Thyroid gland (tissue), 4 donors: ENCODE measurements at places on chromosomes 6 and 20.

DNA sequence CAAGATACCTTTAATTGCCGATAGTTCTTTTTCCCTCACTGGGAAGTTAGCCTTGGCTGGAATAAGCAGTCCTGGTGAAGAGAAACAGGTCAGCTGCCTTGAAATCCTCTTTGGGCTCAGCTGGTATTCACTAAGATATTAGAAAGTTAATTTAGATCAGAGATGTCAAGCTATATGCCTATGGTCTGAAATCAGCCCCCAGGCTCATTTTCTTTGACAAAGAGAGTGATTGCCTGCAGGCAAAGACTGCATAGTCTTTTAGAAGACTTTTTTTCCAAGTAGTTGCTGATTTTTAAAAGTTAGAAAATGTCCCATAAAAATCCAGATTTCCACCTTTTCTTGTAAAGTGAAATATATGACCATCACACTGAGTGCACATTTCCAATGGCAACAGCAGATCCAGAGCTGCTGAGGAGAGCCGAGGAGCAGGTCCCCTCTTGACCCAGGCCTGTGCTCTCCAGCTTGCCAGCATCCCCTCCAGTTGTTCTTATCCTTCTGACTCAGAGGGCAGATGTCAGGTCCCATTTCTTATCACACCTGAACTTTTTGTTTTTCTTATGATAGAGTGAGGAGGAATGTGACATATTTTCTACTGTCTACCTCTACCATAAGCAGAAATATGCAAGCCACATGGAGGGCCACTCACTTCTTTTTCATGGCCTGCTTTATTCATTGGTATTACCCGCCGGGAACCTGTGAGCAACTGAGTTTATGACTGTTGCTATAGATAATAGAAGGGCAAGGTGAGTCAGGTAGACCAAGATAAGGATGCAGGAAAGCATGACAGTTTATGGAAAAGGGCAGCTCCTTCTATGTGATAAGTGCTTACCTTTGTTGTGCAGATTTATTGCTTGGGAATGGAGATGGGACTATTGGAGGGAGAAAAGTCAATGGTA is 17.6 kb upstream of the L3MBTL3 start:
- no peak overlapping the region for H3K4me3 ChIP-seq
- no peak overlapping the region for H3K27ac ChIP-seq
- no peaks in the 10 kb centered on the region for H3K4me1 ChIP-seq
- H3K27me3 ChIP-seq, result no peaks in the 10 kb centered on the region

- H3K4me1 ChIP-seq, result peaks cover 39% of the 10 kb centered on the region
- peak overlapping the region; percentile 98 for H3K27ac ChIP-seq
- H3K27me3 ChIP-seq, result no peaks in the 10 kb centered on the region
- H3K4me3 ChIP-seq, result peak overlapping the region; percentile 77
- peak; percentile 68 for DNase-seq
Measured at GRCh38 chr20:10672624-10673127, 1.1 kb downstream of the JAG1 start.

DNA sequence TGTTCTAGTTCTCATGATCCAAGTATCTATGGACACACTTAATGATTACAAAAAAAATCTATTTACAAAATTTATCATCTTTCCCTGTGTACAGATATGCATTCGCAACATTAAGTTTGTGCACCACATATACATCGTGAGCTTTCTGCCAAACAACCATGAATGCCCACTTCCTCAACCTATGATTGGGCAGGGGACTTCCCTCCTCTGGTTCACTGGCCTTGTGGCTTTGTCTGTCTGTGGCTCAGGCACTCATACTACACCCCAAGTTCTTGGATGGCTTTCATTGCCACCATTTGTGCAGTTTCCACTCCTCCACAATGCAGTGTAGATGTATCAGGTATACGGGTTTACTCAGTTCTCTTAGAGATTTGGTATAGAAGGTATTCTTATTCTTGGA is 74.9 kb downstream of the HS3ST5 start:
- no peak overlapping the region for H3K27ac ChIP-seq
- H3K4me3 ChIP-seq, result no peak overlapping the region
- H3K27me3 ChIP-seq, result no peaks in the 10 kb centered on the region
- DNase-seq, result no peak
- H3K4me1 ChIP-seq, result no peaks in the 10 kb centered on the region

DNA sequence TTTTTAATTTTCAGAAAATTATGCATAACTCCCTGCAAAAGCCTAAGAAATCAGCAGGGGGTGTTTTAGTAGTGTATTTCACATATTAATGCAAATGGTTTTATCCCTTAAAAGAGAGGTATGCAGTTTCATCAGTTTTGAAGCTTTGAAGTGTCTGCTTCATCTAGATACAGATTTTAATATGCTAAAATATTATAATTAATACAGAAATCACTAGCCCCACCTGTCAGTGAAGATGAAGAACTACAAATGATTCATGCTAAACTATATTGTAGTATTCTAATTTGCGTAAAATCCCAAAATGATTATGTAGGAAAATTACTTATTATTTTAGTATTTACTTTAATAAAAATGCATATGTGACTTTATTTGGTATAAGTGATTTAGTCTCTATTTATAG is 2.9 kb upstream of the TFB1M start:
- no peak for DNase-seq
- H3K4me1 ChIP-seq, result no peaks in the 10 kb centered on the region
- no peak overlapping the region for H3K4me3 ChIP-seq

- H3K27ac ChIP-seq, result no peak overlapping the region
- no peaks in the 10 kb centered on the region for H3K27me3 ChIP-seq
- H3K36me3 ChIP-seq, result no peaks in the 10 kb centered on the region
- no peak for DNase-seq
- no peak overlapping the region for H3K4me3 ChIP-seq
- peaks cover 25% of the 10 kb centered on the region for H3K4me1 ChIP-seq
Measured at GRCh38 chr20:43960231-43960630, 45.6 kb downstream of the TOX2 start.

GRCh38 chr6:113115196-113115595 is 741.9 kb upstream of the MARCKS start:
- no peak overlapping the region for H3K27ac ChIP-seq
- H3K27me3 ChIP-seq, result no peaks in the 10 kb centered on the region
- H3K36me3 ChIP-seq, result no peaks in the 10 kb centered on the region
- no peaks in the 10 kb centered on the region for H3K4me1 ChIP-seq
- H3K4me3 ChIP-seq, result no peak overlapping the region
- DNase-seq, result no peak

GRCh38 chr20:50272724-50273446 is 82.3 kb downstream of the CEBPB start:
- H3K4me3 ChIP-seq, result no peak overlapping the region
- no peaks in the 10 kb centered on the region for H3K27me3 ChIP-seq
- H3K36me3 ChIP-seq, result no peaks in the 10 kb centered on the region
- peak overlapping the region; percentile 99 for H3K27ac ChIP-seq
- DNase-seq, result no peak
- peaks cover 26% of the 10 kb centered on the region for H3K4me1 ChIP-seq
